ENCODE measurements at places on chromosomes 5 and 9.

DNA sequence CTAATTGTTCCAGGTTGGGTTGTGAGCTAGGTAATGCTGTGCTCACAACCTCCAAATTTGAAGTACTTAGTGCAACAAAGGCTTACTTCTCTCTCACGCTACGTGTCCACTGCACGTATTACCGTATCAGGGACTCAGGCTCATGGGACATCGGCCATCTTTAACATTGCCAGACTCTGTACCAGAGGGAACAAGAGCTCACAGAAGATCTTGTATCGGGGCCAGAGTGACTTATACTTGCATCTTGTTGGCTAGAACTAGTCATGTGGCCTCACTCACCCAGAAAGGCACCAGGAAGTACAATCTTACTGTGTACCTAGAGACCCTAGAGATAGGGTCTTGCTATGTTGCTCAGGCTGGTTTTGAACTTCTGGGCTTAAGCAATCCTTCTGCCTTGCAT, 81.1 kb upstream of the KLF9 start:
- H3K4me3 ChIP-seq = no peak overlapping the region
- H3K27ac ChIP-seq = no peak overlapping the region
- no peaks in the 10 kb centered on the region for H3K36me3 ChIP-seq
- no peak for DNase-seq

DNA sequence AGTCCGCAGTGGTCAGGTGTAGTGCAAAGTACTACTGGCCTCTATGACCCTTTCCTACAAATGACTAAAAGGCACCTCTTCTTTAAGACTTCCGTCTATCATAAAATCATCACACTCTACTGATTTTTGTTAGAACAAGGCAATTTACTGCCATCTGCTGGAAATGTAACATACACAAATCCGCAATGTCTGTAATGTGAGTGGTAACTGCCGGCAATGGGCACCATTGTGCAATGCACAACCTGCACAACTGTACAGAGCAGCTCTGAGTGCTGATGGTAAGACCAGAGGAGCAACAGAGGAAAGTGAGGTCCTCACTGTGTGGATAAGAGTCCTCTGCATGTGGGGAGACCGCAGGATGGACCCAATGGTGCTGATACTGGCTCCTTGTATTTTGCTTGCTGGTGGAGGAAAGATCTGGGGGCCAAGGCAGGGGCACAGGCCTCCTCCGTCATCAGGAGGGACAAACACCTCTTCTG, 103.7 kb downstream of the ATPSCKMT start:
- H3K4me1 ChIP-seq = no peaks in the 10 kb centered on the region
- H3K36me3 ChIP-seq = no peaks in the 10 kb centered on the region
- no peaks in the 10 kb centered on the region for H3K27me3 ChIP-seq
- no peak overlapping the region for H3K4me3 ChIP-seq

DNA sequence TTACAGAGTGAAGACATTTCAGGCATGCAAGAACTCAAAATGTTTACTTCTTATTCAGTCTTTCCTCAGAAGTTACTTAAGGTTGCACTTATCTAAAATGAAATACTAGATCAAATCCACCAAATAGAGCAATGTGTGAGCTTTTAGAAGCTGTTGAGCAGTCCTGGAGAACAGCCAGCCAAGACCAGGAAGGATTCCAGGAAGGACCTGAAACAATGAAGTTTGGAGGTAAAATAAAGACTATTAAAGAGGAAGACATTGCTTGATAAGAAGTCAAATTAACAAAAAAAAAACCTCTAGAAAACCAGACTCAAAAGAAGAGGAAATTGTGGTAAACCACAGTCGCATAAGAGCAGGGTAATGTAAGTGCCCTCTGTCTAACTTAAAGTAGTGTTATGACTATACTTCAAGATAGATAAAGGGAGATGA, 156.2 kb upstream of the S1PR3 start:
- no peak for DNase-seq
- no peaks in the 10 kb centered on the region for H3K36me3 ChIP-seq
- H3K4me1 ChIP-seq = no peaks in the 10 kb centered on the region
- no peaks in the 10 kb centered on the region for H3K27me3 ChIP-seq
- no peak overlapping the region for H3K27ac ChIP-seq
- no peak overlapping the region for H3K4me3 ChIP-seq

GRCh38 chr9:76007935-76008334, 117.5 kb downstream of the PCSK5 start:
- no peaks in the 10 kb centered on the region for H3K36me3 ChIP-seq
- no peak for DNase-seq
- H3K4me3 ChIP-seq = no peak overlapping the region
- H3K27ac ChIP-seq = no peak overlapping the region

DNA sequence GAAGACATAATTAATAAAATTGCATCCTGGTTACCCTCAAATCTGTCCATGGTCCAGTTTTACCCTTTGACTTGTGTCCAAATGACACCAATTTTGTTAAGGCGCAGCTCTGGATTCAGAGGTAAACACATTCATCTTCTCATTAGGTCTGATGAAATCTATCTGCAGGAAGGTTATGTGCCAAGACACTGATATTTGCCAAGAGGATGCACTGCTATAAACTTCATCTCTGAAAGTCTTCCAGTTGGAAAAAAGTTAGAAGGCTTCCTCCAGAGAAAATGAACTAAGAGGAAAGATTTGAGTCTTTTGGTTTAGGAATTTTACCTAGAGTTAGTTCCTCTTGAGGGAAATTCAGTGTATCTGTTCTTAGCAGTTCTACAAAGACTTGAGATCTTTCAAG, 717.8 kb downstream of the DTWD2 start:
- DNase-seq = no peak
- no peak overlapping the region for H3K4me3 ChIP-seq
- H3K36me3 ChIP-seq = no peaks in the 10 kb centered on the region
- no peaks in the 10 kb centered on the region for H3K4me1 ChIP-seq
- H3K27me3 ChIP-seq = no peaks in the 10 kb centered on the region
- H3K27ac ChIP-seq = no peak overlapping the region

- no peak overlapping the region for H3K4me3 ChIP-seq
- no peak overlapping the region for H3K27ac ChIP-seq
- no peaks in the 10 kb centered on the region for H3K4me1 ChIP-seq
Observed at GRCh38 chr5:67414712-67415111, 218.1 kb upstream of the CD180 start.

All from breast epithelium (tissue), 4 donors.